Amygdala (tissue), 56 donors: ENCODE measurements at places on chromosomes 12 and 14.

DNA sequence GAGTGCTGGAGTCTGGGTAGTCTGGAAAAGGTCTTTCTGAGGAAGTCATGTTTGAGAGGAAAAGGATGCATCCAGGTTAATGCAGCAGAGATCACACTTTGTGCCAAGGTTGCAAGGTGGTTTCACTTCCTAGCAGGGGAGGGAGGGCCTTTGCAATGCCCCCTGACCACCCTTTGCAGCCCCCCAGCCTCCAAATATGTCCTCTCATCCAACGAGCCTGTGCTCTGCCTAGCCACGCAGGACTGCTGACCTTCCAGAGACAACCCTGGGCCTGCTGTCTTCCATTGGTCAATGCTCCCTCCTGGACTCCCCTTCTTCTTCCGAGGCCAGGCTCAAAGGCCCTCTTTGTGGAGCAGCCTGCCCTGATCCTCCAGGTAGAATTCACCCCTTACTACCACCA, 47.3 kb upstream of the TUNAR start:
- no peak for DNase-seq

- DNase-seq = no peak
Observed at GRCh38 chr12:108702595-108703320, 28.6 kb downstream of the CORO1C start.

- DNase-seq = no peak
Observed at GRCh38 chr12:8513256-8513655, at the start of gene CLEC4D. Gene CLEC4D, plus strand, starts transcription at chr12:8513503. Its CDS starts 230 bp downstream, at chr12:8513733.

GRCh38 chr12:51898937-51899336, 8.4 kb upstream of the ACVRL1 start:
- DNase-seq = no peak

- DNase-seq = no peak
Observed at GRCh38 chr12:39329018-39329417, 113.9 kb downstream of the KIF21A start.

DNA sequence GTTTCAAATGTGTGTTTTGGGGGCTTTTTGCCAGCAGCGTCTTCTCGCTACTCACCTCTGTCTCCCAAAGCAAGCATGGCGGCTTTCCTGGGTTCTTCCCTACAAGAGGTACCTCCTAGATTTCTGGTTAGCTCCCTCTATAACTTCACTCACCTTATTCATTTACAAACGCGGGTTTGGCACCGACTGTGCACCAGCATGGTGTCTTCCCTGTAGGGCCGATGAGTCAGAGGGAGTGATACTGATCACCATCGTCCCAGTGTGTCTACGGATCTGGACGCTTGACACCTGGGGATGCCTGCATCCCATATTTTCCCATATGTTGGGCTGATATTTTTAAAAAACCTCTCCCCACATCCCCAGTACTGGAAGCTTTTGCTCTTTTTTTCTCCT, 8.0 kb upstream of the SERPINA12 start:
- DNase-seq = no peak

DNA sequence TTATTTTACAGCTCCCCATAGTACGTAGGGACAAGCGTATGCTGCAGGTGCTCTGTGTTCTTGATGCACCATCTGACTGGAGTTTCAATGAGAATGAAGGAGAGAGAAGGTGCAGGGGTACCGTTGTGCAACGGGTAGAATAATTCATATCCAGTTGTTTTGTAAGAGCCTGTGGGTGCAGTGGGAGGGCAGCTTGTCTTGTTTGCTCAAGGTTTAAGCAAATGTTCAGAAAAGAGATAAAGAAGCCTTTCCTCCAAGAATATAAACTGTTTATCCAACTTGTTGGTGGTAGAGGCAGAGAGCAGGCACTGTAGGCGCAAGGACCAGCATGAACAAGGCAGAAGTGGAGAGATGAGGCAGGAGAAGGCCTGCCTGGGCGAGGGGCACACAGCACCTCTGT, 64.2 kb downstream of the ADCK1 start:
- no peak for DNase-seq

- DNase-seq = no peak
Observed at GRCh38 chr12:93954166-93955112, 193.9 kb upstream of the PLXNC1 start.

DNA sequence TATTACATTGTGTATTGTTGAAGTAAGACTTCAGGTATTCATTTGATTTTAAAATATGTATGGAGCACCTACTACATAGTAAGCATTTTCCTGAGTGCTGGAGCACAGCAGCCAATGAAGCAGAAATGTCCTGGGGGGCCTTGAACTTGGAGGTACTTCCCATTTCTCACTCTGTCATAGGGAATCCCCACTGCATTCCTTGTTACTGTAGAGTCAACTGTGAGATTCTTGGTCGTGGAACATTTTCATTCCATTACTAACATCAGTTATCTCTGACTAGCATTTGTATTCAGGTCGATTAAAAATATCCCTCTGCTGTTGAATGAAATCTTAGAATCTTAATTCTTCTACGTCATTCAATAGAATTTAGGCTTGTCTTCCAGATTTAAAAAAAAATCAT, 66.7 kb downstream of the PDE3A start:
- no peak for DNase-seq

DNA sequence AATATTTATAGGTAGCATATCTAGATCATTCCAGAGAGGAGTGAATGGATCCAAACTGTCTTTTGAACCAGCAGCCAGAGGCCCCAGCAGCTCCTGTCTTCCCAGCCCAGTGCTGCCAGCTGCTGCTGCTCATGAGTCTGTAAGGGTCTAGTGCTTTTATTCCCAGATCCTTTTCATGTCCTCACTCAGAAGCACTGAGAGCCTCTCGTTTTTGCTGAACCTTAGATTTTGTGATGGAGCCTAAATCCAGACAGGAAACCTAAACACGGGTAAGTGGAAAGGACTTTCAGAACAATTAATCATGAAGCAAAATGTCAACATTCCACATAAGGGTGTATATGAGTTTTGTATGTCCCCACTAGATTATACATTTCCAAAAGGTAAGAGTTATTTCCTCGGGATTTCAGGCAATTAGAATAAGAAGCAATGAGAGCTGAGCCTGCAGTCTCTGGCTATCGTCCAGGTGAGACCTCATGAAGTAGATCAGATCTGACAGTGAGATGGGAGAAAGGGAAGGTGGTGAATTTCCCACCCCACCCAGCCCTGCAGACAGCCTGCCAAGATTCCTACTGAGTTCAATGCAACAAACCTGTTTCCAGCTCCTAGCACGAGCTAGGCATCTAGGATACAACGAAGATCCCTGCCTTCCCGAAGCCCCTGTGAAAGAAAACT, 84.4 kb downstream of the NINJ2 start:
- no peak for DNase-seq

GRCh38 chr12:103877934-103878510, 37.0 kb upstream of the NT5DC3 start:
- no peak for DNase-seq

- no peak for DNase-seq
Observed at GRCh38 chr12:67645601-67646000, 2.9 kb upstream of the DYRK2 start.

GRCh38 chr12:125110641-125111360, 45.6 kb downstream of the AACS start:
- no peak for DNase-seq

GRCh38 chr14:20791187-20791586, 10.1 kb downstream of the RNASE6 start:
- no peak for DNase-seq

DNA sequence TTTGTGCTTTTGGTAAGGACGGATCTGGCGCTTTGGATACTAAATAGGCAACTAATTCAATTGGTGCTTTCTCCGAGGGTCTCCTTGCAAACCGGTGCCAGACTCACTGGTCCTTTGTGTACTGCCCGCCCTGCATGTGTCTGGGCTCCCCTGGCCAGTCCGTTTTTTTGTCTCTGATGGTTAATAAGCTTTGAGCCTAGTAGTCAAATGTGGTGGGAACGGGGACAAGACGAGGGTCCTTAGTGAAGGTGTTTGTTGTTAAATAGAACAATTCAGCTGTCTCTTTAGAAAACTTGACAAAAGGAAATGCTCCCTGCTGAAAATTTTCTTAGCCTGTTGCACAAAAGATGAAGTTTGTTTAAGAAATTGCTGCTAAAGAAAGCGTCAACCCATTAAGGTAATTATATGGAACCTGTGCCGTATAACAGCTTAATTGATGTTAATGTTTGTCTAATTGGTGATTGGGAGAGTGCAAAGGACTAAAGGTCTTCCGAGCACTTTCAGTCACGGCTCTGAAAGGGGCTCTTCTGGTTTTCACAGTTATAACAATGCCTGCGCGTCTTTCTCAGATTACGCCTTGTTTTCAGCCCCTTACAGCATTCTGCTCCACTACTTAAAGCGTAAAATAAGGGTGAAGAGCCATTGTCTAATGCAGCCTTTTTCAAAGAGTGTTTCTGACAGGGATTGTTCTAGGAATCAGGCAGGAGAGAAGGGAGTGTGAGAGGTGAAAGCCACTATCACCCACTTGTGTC, 537.4 kb downstream of the PRKD1 start:
- DNase-seq = no peak

DNA sequence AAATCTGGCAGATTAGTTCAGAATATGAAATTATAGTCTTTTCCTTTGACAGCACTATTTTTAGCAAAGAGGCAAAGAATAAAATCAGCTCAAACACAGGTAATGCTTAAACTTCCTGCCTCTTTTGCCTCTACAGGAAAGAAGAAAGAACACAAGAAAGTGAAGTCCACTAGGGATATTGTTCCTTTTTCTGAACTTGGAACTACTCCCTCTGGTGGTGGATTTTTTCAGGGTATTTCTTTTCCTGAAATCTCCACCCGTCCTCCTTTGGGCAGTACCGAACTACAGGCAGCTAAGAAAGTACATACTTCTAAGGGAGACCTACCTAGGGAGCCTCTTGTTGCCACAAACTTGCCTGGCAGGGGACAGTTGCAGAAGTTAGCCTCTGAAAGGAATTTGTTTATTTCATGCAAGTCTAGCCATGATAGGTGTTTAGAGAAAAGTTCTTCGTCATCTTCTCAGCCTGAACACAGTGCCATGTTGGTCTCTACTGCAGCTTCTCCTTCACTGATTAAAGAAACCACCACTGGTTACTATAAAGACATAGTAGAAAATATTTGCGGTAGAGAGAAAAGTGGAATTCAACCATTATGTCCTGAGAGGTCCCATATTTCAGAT, 17.4 kb downstream of the TMPO start:
- no peak for DNase-seq

DNA sequence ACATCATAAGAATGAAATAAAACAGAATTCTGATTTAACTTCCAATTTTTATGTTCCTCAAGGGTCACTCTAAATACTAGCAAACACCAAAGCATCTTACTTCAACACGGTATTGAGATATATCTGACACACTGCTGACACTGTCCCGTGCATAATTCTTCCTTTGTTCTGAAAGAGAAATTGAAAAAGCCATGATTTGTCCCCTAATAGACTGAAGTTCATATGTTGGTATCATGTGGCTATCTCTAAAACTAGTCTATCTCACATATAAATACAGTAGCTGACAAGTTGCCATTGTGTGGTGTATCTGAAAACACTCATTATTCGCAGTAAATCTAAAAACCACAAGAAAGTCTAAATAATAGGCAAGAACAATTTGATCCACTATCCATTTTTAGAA, 118.4 kb downstream of the EPS8 start:
- no peak for DNase-seq

GRCh38 chr14:68593806-68594536, 198.9 kb downstream of the ZFP36L1 start:
- no peak for DNase-seq

GRCh38 chr14:44170101-44170500, 337.0 kb downstream of the FSCB start:
- DNase-seq = no peak

- DNase-seq = no peak
Observed at GRCh38 chr14:51442513-51443175, 202.6 kb downstream of the TMX1 start.

GRCh38 chr12:66692170-66692569, 13.3 kb upstream of the GRIP1 start:
- no peak for DNase-seq

- no peak for DNase-seq
Observed at GRCh38 chr14:32404784-32405573, 75.9 kb downstream of the AKAP6 start.

GRCh38 chr14:30541318-30541717, 17.6 kb upstream of the G2E3 start:
- DNase-seq = no peak

- DNase-seq = no peak
Observed at GRCh38 chr12:57089271-57090245, 644 bp downstream of the NAB2 start.

GRCh38 chr12:26318661-26319068, 123.3 kb downstream of the SSPN start:
- DNase-seq = no peak

- DNase-seq = no peak
Observed at GRCh38 chr14:100664841-100665510, 61.7 kb upstream of the DLK1 start.

DNA sequence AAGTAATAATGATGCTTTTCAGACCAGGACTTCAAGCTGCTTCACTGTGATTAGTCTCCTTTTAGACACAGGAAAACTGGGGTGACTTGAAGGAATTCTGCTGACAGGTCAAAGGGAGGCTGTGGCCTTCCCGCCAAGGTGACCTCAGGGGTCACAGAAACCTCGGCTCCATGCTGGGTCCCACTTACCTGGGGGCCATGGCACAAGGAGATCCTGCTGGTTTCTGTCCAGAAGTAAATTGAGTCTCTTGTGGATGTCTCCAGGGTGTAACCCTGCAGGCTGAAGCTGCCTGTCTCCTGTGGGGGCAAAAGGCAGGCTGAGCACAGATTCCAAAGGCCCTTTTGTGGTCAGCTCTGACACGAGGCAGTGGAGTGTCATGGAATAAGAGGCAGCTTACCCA, 138.7 kb upstream of the MED13L start:
- DNase-seq = no peak

GRCh38 chr14:98984719-98985041, 287.3 kb downstream of the BCL11B start:
- DNase-seq = no peak

GRCh38 chr12:30725739-30726138, 29.0 kb downstream of the CAPRIN2 start:
- no peak for DNase-seq

GRCh38 chr14:97177635-97178034, 380.5 kb downstream of the VRK1 start:
- DNase-seq = no peak

DNA sequence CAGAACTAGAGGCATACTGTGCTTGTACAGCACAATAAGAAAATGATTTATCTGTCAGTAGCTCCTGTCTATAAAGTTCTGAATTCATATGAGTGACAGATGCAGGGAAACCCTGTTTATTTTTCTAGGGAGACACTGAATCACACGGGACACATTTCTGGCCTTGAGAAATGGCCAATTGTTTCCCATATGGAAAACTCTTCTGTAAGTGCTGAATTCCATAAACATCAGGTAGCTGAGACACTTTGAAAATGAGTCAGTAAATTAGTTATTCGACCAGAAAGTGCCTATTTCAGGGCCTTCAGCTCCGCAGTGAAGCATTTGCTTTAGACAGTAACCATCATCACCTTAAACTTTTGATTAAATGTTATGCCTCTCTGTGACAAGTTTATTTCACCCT, 184.4 kb downstream of the TMEM132D start:
- no peak for DNase-seq

- DNase-seq = no peak
Observed at GRCh38 chr14:23548351-23549318, 2.9 kb downstream of the ZFHX2 start.
